ENCODE measurements at places on chromosomes 1 and 21. TPM values are rescaled to one million over a fixed set of nuclear protein-coding genes. Genes with fewer than 3 reads are reported as not detected.

DNA sequence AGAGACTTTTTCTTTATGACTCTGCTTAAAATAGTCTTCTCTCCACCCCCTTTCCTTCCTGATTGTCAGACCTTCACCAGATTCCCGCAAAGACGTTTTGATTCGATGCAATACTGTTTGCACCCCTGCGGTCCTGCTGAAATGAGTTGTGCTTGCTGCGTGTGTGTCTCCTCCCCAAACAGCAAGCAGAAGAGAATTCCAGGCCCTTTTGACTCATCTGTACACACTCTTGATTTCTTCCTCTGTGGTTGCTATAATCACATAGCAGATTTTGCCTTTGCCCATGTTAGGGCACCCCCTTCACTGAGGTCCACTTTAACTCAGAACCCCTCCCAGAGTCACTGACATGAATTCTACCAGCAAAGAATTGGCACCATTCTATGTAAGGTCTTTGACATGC, 136.5 kb downstream of the ZZZ3 start:
- no peak overlapping the region for H3K4me3 ChIP-seq
- H3K27ac ChIP-seq = no peak overlapping the region
- no peaks in the 10 kb centered on the region for H3K4me1 ChIP-seq
- DNase-seq = no peak
- no peaks in the 10 kb centered on the region for H3K27me3 ChIP-seq

DNA sequence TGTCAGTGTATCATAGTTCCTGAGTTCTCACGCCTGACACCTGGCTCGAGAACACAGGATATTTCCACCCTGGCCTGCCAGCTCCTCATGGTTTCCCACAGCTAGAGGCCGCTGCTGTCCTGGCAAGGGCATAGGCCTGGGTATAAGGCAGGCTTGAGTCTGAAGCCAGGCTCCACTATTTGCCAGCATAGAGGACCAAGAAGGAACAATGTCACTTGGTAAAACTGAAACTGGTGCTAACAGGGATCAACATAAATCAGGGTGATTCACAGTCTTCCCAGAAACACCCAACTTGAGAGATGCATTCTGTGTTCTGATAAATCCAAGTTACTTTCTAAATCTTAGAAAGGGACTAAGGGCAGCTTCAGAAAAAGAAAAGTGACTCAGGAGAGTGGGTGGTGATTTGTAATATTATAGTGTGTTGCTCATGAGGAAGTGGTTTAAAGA, 6.9 kb upstream of the S100A2 start:
- H3K27ac ChIP-seq = peak overlapping the region; percentile 34
- H3K36me3 ChIP-seq = no peaks in the 10 kb centered on the region
- H3K4me1 ChIP-seq = peaks cover 33% of the 10 kb centered on the region
- H3K4me3 ChIP-seq = no peak overlapping the region
- H3K27me3 ChIP-seq = no peaks in the 10 kb centered on the region
- DNase-seq = peak; percentile 89

- DNase-seq = no peak
- H3K4me3 ChIP-seq = no peak overlapping the region
- no peaks in the 10 kb centered on the region for H3K36me3 ChIP-seq
Measured at GRCh38 chr1:55547405-55547804, 332.2 kb upstream of the USP24 start.

The DYNLT4 gene
- total RNA-seq = 5.2 TPM

- peaks cover 22% of the 10 kb centered on the region for H3K36me3 ChIP-seq
- DNase-seq = peak; percentile 77
- peaks cover 90% of the 10 kb centered on the region for H3K4me1 ChIP-seq
- H3K4me3 ChIP-seq = peak overlapping the region; percentile 48
- peak overlapping the region; percentile 82 for H3K27ac ChIP-seq
- no peaks in the 10 kb centered on the region for H3K27me3 ChIP-seq
Measured at GRCh38 chr1:12594966-12595756, 22.8 kb downstream of the DHRS3 start.

DNA sequence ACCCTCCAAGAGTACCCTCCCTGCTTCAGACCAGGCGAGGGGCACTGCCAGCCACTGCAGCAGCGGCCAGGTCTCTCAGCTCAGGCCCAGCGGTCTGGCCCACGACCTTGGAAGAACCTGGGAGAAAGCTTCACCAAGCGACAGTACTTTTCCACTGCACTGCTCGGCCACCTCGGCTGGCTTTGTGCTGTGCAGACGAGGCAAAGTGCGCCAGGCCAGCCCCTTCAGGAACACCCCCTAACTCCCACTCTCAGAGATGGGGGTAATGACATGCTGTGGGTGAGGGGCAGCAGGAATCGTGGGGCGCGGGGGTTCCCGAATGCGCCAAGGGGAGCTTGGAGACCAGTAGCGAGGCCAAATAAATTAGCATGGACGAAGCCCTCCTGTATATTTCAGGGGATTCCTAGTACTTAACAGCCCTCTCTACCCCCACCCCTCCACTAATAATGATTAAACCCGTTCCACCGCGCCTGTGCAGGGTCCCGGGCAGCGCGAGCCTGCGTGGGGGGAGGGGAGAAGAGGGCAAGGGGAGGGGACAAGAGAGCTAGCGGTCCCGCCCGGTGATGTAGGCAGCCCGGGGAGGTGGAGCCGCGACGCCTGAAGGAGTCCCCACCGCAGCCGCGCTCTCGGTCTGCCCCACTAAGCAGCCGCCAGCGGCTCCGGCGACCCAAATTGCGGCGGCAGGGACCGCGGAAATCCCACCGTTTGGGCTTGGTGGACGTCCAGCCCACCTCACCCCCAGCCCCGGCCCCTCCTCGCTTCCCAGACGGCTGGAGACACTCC, at the start of gene FAM43B:
Gene FAM43B (plus strand): TSS at position 629 of the 783 bp plus-strand sequence. CDS start 401 bp downstream, outside the sequence.
- peaks cover 62% of the 10 kb centered on the region for H3K27me3 ChIP-seq
- peak within 1 kb of the TSS; percentile 39 for H3K4me3 ChIP-seq
- H3K36me3 ChIP-seq = no peaks in the 10 kb centered on the region
- peaks cover 8% of the 10 kb centered on the region for H3K4me1 ChIP-seq
- H3K27ac ChIP-seq = no peak within 1 kb of the TSS

DNA sequence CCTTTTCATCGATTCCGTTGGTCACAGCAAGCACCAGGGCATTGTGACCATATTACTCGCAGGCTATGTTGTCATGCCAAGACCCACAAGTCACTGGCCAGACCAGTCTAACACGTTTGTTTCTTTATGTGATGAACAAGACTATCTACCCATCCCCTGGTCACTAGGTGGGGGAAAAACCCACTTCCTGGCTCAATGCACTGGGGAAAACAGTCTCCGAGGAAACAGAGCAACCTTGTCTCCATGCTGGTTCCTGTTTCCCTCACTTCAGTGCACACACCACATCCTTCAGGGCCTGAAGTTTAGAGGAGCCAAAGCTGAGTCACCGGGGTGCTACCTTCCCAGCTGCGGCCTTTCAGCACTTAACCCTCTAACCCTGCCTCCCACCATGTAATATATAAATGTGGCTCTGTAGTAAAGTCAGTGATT, 20.9 kb downstream of the ERICH3 start:
- H3K4me1 ChIP-seq = no peaks in the 10 kb centered on the region
- H3K27ac ChIP-seq = no peak overlapping the region
- H3K4me3 ChIP-seq = no peak overlapping the region
- no peaks in the 10 kb centered on the region for H3K27me3 ChIP-seq

GRCh38 chr1:24544239-24544638, 11.6 kb upstream of the NCMAP start:
- no peaks in the 10 kb centered on the region for H3K36me3 ChIP-seq
- no peaks in the 10 kb centered on the region for H3K27me3 ChIP-seq
- H3K27ac ChIP-seq = no peak overlapping the region
- no peak for DNase-seq
- H3K4me1 ChIP-seq = peaks cover 8% of the 10 kb centered on the region
- no peak overlapping the region for H3K4me3 ChIP-seq

DNA sequence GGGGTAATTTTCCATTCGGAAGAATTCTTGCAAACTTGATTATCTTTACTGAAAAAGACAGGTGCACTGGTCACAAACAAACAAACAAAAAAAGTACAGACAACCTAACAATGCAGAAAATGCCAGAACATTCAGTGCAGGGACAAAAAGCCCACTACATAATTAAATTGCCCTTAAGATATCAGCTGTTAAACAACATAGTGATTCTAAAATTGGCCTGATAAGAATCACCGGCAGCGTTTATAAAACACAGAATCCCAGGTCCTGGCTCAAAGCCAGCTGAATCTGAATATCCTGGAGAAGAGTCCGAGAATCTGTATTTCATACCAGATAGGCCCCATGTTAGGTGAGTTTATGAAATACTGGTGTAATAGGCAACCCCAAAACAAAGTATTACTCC, 6.1 kb downstream of the PLPP3 start:
- peaks cover 64% of the 10 kb centered on the region for H3K4me1 ChIP-seq
- no peaks in the 10 kb centered on the region for H3K27me3 ChIP-seq
- H3K27ac ChIP-seq = no peak overlapping the region
- H3K36me3 ChIP-seq = no peaks in the 10 kb centered on the region

The TRIM63 gene
- 0.53 TPM for total RNA-seq

GRCh38 chr1:84146411-84147032, 2.5 kb downstream of the PRKACB start:
- peak overlapping the region; percentile 37 for H3K4me3 ChIP-seq
- no peaks in the 10 kb centered on the region for H3K27me3 ChIP-seq
- H3K36me3 ChIP-seq = no peaks in the 10 kb centered on the region
- H3K27ac ChIP-seq = no peak overlapping the region

The LCE1F gene
- total RNA-seq = not detected

GRCh38 chr1:171188388-171189266, 3.5 kb downstream of the FMO2 start:
- H3K27me3 ChIP-seq = no peaks in the 10 kb centered on the region
- peaks cover 9% of the 10 kb centered on the region for H3K36me3 ChIP-seq
- no peaks in the 10 kb centered on the region for H3K4me1 ChIP-seq
- H3K4me3 ChIP-seq = peak overlapping the region; percentile 53
- DNase-seq = peak; percentile 52

The OR2L13 gene
- not detected for total RNA-seq

DNA sequence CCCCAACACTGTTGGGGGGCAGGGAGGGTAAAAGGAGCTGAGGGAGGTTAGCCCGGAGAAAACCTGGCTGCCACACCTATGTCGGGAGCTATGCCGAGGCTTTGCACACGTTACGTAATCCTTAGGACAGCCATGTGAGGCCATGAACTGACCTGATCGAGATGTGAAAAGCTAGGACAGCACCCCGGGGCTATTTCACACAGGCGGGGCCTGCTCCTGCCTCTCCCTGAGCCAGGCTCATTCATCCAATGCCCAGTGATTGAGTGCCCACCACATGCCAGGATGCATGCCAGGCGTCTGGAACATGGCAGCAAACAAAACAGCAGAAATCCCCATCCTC, 30.2 kb downstream of the LDLRAP1 start:
- peaks cover 17% of the 10 kb centered on the region for H3K4me1 ChIP-seq
- H3K27ac ChIP-seq = peak overlapping the region; percentile 11
- H3K4me3 ChIP-seq = no peak overlapping the region

GRCh38 chr1:46617108-46617800, 643 bp upstream of the MOB3C start:
- peak overlapping the region; percentile 84 for H3K4me3 ChIP-seq
- H3K27ac ChIP-seq = peak overlapping the region; percentile 92
- H3K4me1 ChIP-seq = peaks cover 46% of the 10 kb centered on the region

The ASAP3 gene
- total RNA-seq = 34.5 TPM

DNA sequence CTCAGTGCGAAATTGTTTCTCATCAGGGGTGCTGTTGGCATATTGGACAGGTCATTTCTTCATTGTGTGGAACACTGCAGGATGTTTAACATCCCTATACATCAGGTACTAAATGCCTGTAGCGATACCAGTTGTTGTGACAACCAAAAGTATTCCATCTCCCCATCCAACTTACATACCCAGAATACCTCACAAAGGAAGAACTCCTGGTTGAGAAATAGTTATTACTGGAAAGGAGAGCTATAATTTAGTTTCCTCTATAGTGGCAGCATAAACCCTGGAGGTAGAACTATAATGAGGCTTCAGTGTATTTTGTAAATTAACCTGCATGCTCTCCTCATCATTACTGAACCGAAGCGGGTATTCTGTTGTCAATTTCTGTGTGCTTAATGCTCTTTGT, 45.1 kb downstream of the IVNS1ABP start:
- no peak overlapping the region for H3K4me3 ChIP-seq
- H3K4me1 ChIP-seq = no peaks in the 10 kb centered on the region
- no peaks in the 10 kb centered on the region for H3K27me3 ChIP-seq
- DNase-seq = no peak
- H3K36me3 ChIP-seq = no peaks in the 10 kb centered on the region

DNA sequence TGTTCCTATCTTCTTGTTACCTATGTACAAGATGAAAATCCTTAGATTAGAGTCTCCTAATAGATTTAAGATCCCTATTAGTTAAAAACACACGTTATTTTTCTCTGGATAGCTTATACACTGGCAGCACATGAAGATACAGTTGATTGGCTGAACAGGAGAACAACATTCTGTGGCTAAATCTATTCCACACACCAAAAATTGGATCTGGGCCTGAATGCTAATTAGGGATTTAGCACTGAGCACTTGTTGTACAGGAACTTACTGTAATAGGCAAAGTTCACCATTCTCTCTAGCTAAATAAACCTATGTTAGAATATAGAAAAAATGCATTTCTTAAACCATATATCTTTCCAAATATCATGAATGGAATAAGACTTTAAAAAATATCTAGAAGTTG, 117.1 kb upstream of the PTGFR start:
- no peaks in the 10 kb centered on the region for H3K4me1 ChIP-seq
- H3K4me3 ChIP-seq = no peak overlapping the region
- no peak overlapping the region for H3K27ac ChIP-seq
- no peaks in the 10 kb centered on the region for H3K27me3 ChIP-seq
- no peak for DNase-seq

GRCh38 chr21:38249696-38250278, 7.0 kb upstream of the KCNJ15 start:
- peak overlapping the region; percentile 15 for H3K27ac ChIP-seq
- H3K4me3 ChIP-seq = no peak overlapping the region
- H3K36me3 ChIP-seq = no peaks in the 10 kb centered on the region
- no peaks in the 10 kb centered on the region for H3K27me3 ChIP-seq

GRCh38 chr1:42767510-42768000, 506 bp downstream of the C1orf50 start:
- peaks cover 32% of the 10 kb centered on the region for H3K4me1 ChIP-seq
- no peaks in the 10 kb centered on the region for H3K36me3 ChIP-seq
- no peak for DNase-seq
- H3K4me3 ChIP-seq = peak overlapping the region; percentile 98
- peak overlapping the region; percentile 94 for H3K27ac ChIP-seq

The GIPC2 gene
- 2.9 TPM for total RNA-seq

The TBX19 gene
- total RNA-seq = 3.1 TPM

The SLFNL1 gene
- 4.8 TPM for total RNA-seq

The LEFTY2 gene
- total RNA-seq = 1.2 TPM

GRCh38 chr1:202010180-202011015, at the start of gene ELF3:
TSS of gene ELF3 (plus strand) at chr1:202010587. CDS start at chr1:202011137, 550 bp downstream.
- DNase-seq = peak; percentile 86
- peaks cover 33% of the 10 kb centered on the region for H3K36me3 ChIP-seq
- peak within 1 kb of the TSS; percentile 57 for H3K4me3 ChIP-seq
- H3K27ac ChIP-seq = peak within 1 kb of the TSS; percentile 83
- H3K27me3 ChIP-seq = no peaks in the 10 kb centered on the region
- H3K4me1 ChIP-seq = peaks cover 11% of the 10 kb centered on the region

The AMY1C gene
- 35.3 TPM for total RNA-seq

The USH2A gene
- total RNA-seq = not detected

The PLPPR4 gene
- total RNA-seq = 1.7 TPM

DNA sequence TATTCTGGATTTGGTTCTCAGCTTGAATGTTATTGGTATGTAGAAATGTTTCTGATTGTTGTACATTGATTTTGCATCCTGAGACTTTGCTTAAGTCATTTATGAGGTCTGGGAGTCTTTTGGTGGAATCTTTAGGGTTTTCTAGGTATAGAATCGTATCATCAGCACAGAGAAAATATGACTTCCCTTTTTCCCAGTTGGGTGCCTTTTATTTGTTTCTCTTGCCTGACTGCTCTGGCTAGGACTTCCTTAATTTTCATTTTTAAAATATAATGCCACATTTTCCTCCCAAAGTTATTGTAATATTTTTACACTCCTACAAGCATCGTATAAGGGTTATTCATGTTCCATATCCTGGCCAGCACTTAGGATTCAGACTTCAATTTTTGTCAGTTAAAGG, 111.1 kb downstream of the FNBP1L start:
- H3K27me3 ChIP-seq = no peaks in the 10 kb centered on the region
- peaks cover 20% of the 10 kb centered on the region for H3K4me1 ChIP-seq
- DNase-seq = no peak

The CFAP141 gene
- total RNA-seq = 2.8 TPM
